Cortex of kidney (tissue), 1 donor: ENCODE measurements at places on chromosomes 3 and 15.

- no peak for DNase-seq
These were observed 37.3 kb downstream of the ZBTB38 start for GRCh38 chr3:141405591-141405990.

GRCh38 chr15:49815526-49815925 lies 194.7 kb downstream of the DTWD1 start:
- DNase-seq = no peak

DNA sequence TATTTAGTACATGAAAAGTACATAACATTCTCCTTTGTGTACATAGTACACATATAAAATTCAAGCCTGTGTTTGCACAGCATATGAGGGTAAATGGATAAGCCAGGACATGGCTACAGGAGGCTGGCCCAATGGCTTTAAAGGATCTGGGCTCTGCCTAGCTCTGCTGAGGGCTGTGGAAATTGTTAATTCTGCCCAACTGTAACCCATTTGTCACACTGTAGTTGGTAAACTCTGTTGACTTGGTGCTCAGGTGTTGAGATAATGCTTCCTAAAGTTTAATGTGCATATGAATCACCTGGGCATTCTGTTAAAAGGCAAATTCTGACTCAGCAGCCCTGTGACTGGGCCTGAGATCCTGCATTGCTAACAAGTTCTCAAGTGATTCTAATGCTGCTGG lies 196.5 kb upstream of the ZPLD1 start:
- no peak for DNase-seq

GRCh38 chr3:52038227-52038626 lies 18.1 kb downstream of the DUSP7 start:
- no peak for DNase-seq

- DNase-seq = no peak
These were observed 7.8 kb upstream of the CAMP start for GRCh38 chr3:48215466-48215865.

DNA sequence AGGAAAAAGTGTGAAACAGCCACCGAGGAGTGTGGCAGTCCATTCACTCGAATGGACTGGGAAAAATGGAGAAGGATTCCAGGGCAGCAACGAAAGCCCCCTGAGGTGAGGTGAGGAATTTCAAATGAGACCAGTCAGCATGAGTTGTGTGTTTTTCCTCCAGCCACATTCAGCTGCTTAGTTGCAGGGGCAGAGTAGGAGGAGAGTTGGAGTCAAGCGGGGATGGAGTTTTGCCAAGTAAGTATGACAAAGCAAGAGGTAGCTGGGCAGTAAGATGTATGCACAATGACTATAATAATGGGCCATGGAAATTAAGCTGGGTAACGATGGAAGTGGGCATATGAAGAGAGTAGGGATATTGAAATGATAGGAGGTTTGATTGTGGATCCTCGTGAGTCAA lies 64.4 kb downstream of the CCDC54 start:
- no peak for DNase-seq

- DNase-seq = no peak
These were observed 45.5 kb downstream of the ISG20 start for GRCh38 chr15:88684345-88684744.

DNA sequence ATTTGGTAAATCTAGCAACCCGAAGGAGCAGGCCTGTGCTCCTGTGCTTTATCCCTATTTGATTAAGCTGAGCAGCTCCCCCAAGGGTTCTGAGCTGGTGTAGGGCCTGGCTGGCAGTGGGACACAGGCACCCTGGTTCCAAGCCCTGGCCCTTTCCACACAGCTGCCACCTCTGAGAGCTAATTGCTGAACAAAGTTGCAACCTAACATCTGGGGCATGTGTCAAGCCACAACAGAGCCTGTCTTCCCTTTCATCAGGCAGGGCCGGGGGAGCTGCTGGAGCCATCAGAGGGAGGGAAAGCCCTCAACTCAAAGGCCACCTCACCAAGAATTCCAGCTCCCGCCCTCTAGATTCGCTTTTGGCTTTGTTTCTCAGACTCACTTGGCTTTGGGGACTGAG lies 17.1 kb upstream of the MRPS22 start:
- DNase-seq = no peak

DNA sequence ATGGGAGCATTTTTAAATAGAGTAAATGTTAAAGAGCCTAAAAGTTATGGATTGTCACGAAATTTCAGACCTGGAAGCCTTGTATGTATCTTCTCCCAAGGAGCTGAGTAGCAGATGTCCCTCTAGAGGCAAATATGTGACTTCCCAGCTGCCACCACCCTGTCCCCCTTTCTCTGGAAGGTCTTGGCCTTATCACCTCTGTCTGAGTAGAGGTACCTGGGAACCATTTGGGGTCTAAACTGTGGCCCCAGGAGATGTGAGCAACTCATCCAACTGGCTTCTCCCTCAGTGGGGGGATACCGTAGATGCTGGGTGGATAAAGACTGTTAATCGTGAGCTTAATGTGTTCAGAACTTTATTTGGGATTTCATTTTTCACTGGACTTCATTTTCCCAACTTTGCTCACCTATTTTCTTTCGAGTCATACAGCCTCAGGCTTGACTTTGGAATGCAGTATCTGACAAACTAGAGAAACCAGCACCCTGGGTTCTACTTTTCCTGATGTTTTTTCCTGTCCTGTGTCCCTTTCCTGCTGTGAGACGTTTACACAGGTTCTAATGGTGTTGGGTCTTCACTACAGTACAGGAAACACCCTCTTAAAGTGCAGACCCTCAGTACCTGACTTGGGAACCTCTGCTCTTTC lies 53.3 kb upstream of the CCR4 start:
- no peak for DNase-seq

- no peak for DNase-seq
These were observed 494 bp downstream of the GCSAM start for GRCh38 chr3:112132554-112132953.

GRCh38 chr3:42119561-42120355 lies 28.6 kb downstream of the TRAK1 start:
- no peak for DNase-seq

- DNase-seq = no peak
These were observed 43.4 kb downstream of the ARMC8 start for GRCh38 chr3:138230525-138230924.

DNA sequence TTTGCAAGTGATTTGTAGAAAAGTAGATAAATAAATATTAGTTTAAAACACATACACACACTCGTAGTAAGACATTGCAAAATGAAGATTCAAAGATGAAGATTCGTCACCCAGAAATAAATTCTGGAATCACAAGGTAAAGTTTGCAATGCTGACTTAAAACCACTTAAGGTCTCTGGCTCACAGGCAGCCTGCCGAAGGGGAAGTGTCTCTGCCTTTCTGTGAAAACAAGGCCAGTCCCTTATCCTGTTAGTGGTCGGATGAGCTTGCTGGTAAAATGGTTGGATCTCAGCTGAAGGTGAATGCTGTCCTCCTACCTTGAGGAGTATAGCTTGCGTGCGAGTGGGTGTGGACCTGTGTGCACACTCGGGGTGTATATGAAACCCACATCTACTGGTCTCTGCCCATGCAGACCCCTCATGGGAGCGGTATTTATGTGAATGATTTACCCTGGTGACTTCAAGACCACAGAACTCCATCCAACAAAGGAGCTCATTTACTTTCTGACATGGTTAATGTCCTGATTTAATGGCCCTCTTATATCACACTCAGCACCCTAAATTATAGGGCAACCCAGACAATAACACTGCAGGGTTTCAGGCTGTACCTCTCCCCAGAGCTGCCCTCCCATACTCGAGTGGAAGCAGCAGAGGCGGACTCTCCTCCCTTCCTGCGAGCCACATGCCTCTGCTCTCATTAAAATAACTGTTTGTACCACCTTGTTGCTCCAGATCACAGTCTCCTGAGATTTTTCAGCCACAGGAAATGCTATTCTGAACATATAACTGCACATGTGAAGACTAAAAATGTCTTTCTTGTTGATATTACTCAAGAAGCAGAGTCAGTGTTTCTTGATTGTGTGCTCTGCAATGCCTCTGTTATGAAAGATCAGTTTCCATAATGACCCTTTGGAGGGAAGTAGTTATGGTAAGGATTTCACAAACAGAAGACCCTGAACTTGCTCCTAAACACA lies 45.9 kb upstream of the ALDH1A3 start:
- DNase-seq = no peak

- DNase-seq = no peak
These were observed 36.1 kb downstream of the KLHL25 start for GRCh38 chr15:85758655-85758978.

GRCh38 chr3:192543163-192543562 lies 184.2 kb downstream of the FGF12 start:
- DNase-seq = no peak

- no peak for DNase-seq
These were observed 379.7 kb downstream of the TIGIT start for GRCh38 chr3:114673481-114673880.

DNA sequence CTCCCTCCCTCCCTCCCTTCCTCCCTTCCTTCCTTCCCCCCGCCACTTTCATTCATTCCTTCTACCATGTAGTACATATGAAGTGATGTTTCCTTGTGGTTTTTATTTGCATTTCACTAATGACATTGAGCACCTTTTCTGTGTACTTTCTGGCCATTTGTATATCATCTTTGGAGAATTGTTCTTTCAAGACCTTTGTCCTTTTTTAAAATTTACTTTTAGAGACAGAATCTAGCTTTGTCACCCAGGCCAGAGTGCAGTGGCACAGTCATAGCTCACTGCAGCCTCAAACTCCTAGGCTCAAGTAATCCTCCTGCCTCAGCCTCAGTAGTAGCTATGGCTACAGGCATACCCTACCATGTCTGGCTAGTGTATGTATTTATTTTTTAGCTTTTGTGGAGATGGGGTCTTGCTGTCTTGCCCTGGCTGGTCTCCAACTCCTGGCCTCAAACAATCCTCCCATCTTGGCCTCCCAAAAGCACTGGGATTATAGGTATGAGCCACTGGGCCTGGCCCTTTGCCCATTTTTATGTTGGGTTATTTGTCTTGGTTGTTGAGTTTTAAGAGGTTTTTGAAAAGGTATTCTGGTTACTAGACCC lies 42.0 kb upstream of the CTDSPL2 start:
- DNase-seq = no peak

- no peak for DNase-seq
These were observed 83.3 kb downstream of the EDEM1 start for GRCh38 chr3:5270666-5271371.

GRCh38 chr3:136595913-136596697 lies 156.1 kb downstream of the STAG1 start:
- no peak for DNase-seq
